T-cell (primary cell): ENCODE measurements at places on chromosomes 5 and 9. TPM values are rescaled to one million over a fixed set of nuclear protein-coding genes. Genes with fewer than 3 reads are reported as not detected.

The MAST4 gene
- total RNA-seq, result 26.1 TPM

The F2RL1 gene
- 7.4 TPM for total RNA-seq

The GKAP1 gene
- 10.6 TPM for total RNA-seq

The SPINK6 gene
- not detected for total RNA-seq

DNA sequence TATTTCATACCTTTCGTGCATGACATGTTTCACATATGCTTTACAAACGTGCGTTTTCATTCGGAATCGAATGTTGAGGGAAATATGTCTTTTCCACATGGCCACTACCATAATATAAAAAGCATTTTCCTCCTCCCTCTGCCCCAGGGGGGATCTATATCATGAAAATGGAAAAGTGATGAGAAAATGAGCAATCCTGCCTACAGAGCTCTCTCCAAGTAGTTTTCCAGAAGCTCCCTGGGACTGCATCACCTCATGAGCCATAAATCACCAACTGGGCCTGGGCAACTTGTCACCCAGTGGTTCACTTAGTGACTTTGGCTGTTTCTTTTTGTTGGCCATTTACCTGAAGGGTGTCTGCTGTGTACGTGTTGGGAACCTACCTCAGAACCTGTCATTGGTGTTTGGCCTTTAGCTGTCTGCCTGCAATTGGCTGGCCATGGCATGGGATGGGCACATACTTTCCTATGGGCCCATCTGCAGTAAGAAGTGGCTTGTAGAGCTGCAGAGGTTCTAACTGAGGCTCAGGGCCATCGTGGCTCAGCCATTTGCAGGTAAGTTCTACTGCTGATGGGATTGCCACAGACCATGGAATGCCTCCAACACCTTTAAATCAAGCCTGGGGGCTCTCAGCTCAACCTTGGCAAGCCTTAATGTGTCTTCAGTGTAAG, 9.5 kb upstream of the TIFAB start:
- DNase-seq, result no peak
- H3K27me3 ChIP-seq, result peaks cover 2% of the 10 kb centered on the region
- peaks cover 9% of the 10 kb centered on the region for H3K4me1 ChIP-seq
- H3K27ac ChIP-seq, result no peak overlapping the region
- no peaks in the 10 kb centered on the region for H3K36me3 ChIP-seq

The SMIM32 gene
- total RNA-seq, result not detected

The GALNT12 gene
- total RNA-seq, result 11.7 TPM

The SLC4A9 gene
- total RNA-seq, result not detected

- no peak overlapping the region for H3K4me3 ChIP-seq
- no peaks in the 10 kb centered on the region for H3K4me1 ChIP-seq
- no peak overlapping the region for H3K27ac ChIP-seq
- H3K27me3 ChIP-seq, result no peaks in the 10 kb centered on the region
- no peaks in the 10 kb centered on the region for H3K36me3 ChIP-seq
Observed at GRCh38 chr9:120947222-120947621, 20.6 kb upstream of the TRAF1 start.

The HAUS6 gene
- total RNA-seq, result 15.3 TPM

The C5orf58 gene
- total RNA-seq, result not detected

GRCh38 chr5:62561896-62562295, 16.7 kb upstream of the LRRC70 start:
- no peak overlapping the region for H3K27ac ChIP-seq
- H3K36me3 ChIP-seq, result no peaks in the 10 kb centered on the region
- no peaks in the 10 kb centered on the region for H3K27me3 ChIP-seq
- peaks cover 3% of the 10 kb centered on the region for H3K4me1 ChIP-seq
- DNase-seq, result no peak
- no peak overlapping the region for H3K4me3 ChIP-seq

DNA sequence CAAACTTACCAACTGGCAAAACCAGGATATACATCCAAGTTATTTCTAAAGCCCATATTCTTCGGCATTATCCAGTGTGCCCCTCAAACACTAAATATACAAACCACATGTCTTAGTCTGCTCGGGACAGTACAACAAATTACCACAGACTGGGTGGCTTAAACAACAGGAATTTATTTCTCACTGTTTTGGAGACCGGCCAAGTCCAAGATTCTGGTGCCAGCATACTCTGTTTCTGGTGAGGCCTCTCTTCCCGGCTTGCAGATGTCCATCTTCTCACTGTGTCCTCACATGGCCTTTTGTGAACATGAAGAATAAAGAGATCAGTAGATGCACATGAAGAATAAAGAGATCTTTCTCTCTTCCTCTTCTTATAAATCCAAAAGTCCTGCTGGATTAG, 12.9 kb upstream of the SLCO6A1 start:
- H3K27ac ChIP-seq, result no peak overlapping the region
- H3K27me3 ChIP-seq, result no peaks in the 10 kb centered on the region
- DNase-seq, result no peak
- no peak overlapping the region for H3K4me3 ChIP-seq

The GABRA1 gene
- not detected for total RNA-seq

DNA sequence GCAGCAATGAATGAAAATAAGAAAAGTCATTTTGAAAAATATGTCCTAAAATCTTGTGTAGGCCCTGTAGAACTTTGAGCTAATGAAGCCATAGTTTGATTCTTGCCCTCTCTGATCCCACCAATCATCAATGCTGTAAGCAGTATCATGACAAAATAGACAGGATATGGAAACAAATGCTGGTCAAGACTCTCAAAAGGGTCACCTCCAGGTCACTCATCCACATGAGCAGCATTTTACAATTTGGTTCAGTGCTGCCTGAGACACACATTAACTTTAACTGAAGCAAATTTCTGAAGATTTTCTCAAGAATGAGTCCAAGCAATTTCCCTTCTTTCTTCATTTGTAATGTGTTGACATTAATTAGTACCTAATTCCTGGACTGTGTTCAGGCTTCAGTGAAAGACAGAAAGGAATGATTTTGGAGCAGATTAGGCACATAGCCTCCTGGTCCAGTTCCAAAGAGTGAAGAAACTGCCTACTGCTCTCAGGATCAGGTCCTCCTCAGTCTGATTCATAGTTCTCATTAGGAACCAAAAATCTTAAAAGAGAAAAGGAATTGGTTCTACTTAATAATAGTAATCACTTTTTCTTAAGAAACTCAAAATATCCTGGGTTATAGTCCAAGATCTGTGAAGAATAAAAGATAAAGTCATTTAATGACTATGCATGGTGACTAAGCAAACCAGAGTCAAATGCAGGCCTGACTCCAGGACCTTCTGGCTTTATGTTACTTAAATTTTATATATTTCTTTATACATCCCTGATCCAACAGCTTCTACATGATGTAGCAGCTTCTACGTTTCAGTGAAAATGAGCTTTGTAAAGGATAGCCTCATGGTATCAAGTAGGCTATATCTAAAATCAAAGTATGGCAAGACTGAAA, 192.1 kb upstream of the RGMB start:
- no peak overlapping the region for H3K4me3 ChIP-seq
- no peak for DNase-seq
- H3K4me1 ChIP-seq, result no peaks in the 10 kb centered on the region
- H3K27me3 ChIP-seq, result no peaks in the 10 kb centered on the region
- no peaks in the 10 kb centered on the region for H3K36me3 ChIP-seq

GRCh38 chr5:173720286-173720952, 104.0 kb upstream of the BOD1 start:
- DNase-seq, result no peak
- H3K4me3 ChIP-seq, result no peak overlapping the region
- no peaks in the 10 kb centered on the region for H3K36me3 ChIP-seq
- H3K4me1 ChIP-seq, result no peaks in the 10 kb centered on the region
- H3K27me3 ChIP-seq, result no peaks in the 10 kb centered on the region

DNA sequence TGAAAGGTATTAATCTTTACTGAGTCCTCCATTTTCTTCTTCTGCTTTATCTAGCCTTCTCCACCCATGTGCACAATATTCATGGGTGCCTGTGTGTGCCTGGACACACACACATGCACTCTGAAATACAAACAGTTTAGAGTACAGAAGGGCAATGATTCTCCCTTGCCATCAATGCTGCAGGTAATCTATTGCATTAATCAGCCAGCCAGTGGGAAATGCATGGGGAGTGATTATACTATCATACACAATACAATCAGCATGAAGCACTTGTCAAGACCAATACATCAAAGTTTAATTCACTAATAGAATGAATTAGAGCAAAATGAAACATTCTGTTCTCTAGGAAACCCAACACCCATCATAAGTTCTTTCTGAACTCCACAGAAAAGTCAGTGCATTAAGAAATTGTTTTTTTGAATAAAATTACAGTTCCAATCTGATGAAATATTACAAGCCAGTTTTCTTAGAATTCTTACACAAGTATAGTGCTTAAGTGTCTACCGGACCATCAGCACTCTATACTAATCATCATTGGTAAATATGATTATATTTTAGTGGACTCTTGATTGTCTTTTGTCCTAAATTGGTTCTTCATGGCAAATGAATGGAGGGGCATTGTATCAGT, 172.2 kb downstream of the ZSWIM6 start:
- DNase-seq, result no peak
- H3K4me3 ChIP-seq, result no peak overlapping the region
- no peak overlapping the region for H3K27ac ChIP-seq

DNA sequence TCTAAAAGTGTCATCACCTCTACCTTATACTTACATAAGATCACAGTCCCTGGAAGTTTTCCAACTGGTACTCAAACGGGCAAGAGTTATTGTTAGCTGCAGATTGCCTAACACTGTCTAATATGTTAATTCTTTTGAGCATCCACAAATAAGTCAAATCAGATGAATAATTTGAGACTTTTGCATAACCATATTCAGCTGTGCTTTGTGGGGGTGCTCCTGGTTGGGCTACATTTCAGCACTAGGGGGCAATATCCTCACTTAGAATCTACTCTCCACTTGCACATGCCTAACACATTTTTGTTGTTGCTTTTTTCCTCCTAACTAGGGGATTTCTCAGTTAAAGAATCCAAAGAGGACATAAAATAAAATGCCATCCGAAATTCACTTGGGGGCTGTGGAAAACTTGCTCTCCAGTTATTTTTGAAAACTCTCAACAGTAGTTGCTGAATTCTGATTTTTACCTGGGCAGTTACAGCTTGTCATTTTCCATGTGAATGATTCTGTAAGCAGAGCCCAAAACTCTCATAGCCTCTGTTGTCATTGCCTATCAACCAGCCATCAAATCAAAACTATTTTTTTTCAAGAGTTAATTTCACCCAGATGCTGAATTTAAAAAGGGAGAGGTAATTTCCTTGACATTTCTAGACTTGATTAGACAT, 71.5 kb downstream of the TRIM36 start:
- no peaks in the 10 kb centered on the region for H3K27me3 ChIP-seq
- H3K27ac ChIP-seq, result no peak overlapping the region
- no peak for DNase-seq
- H3K4me1 ChIP-seq, result no peaks in the 10 kb centered on the region
- H3K4me3 ChIP-seq, result no peak overlapping the region
- H3K36me3 ChIP-seq, result no peaks in the 10 kb centered on the region

DNA sequence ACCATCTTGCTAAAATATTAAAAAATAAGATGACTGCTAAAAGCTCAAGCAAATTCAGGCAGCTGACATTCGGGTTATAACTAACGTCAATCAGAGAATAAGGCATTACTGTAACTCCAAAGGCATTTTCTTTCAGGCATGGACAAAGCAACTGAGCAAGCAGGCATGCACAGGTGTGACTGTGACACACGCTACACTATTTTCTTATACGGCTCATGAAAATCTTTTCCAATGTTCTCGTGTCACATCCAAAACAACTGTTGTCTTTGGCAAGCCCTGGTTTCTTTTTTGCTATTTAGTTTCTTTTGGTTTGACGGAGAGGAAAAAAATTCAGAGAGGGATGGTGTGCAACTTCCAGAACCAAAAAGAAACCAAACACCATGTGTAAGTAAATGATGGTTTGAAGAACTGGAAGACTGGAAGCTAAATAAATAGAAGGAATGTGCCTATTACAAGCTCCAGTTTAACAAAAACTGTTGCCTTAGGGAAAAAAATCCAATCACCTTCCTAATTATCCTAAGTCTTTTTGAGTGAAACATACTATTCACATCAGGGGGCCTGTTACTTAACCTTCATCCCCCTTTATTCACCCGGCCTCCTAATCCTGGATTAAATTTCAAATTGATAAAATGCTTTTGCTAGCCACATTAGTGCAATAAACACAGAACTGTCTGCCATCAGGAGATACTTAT, 277.6 kb downstream of the PSAT1 start:
- no peaks in the 10 kb centered on the region for H3K27me3 ChIP-seq
- H3K27ac ChIP-seq, result no peak overlapping the region
- no peaks in the 10 kb centered on the region for H3K4me1 ChIP-seq
- no peak overlapping the region for H3K4me3 ChIP-seq

The PPWD1 gene
- total RNA-seq, result 102 TPM

The HTR1A gene
- not detected for total RNA-seq
